ENCODE measurements at places on chromosomes 11 and 22. TPM values are rescaled to one million over a fixed set of nuclear protein-coding genes. Genes with fewer than 3 reads are reported as not detected.

- H3K27ac ChIP-seq: no peak overlapping the region
- peak; percentile 60 for DNase-seq
- no peaks in the 10 kb centered on the region for H3K36me3 ChIP-seq
- peaks cover 22% of the 10 kb centered on the region for H3K4me1 ChIP-seq
- peaks cover 39% of the 10 kb centered on the region for H3K27me3 ChIP-seq
Observed at GRCh38 chr22:44584256-44584902, 86.3 kb upstream of the RTL6 start.

DNA sequence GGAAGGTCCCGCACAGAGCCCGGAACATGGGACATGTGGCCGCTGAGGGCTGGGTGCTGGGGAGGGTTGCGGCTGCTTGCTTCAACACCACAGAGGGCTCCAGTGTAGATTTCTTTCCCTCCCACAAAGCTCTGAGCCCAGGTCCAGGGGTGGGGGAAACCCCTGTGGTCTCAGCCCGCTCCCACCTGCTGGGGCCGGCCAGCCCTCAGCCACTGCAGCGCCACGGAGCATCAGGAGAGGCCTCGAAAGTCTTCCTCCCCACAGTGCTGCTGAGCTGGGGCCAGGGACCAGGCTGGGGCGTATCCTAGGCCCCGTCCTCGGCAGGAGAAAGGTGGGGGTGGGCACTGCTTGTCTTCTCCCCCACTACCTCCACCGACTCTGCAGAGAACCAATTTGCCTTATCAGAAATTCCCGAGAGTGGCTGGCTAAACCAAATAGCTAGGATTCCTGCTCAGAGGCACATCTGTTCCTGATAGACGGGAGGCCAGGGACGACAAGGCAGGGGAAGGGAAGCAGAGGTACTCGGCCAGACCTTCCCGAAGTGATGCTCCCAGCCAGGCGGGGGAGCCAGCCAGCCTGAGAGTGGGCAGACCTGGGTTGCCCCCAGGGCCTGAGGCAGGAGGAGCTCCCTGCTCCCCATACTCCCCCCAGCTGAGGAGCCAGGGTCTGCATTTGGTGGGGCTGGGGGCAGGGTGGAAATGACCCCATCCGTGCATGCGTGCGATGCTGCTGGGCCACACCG is 18.7 kb downstream of the IGF2 start:
- no peaks in the 10 kb centered on the region for H3K4me1 ChIP-seq
- peaks cover 12% of the 10 kb centered on the region for H3K27me3 ChIP-seq
- DNase-seq: peak; percentile 68
- H3K4me3 ChIP-seq: no peak overlapping the region
- no peak overlapping the region for H3K27ac ChIP-seq
- peaks cover 8% of the 10 kb centered on the region for H3K36me3 ChIP-seq

Gene FEN1
- 44.6 TPM for total RNA-seq

DNA sequence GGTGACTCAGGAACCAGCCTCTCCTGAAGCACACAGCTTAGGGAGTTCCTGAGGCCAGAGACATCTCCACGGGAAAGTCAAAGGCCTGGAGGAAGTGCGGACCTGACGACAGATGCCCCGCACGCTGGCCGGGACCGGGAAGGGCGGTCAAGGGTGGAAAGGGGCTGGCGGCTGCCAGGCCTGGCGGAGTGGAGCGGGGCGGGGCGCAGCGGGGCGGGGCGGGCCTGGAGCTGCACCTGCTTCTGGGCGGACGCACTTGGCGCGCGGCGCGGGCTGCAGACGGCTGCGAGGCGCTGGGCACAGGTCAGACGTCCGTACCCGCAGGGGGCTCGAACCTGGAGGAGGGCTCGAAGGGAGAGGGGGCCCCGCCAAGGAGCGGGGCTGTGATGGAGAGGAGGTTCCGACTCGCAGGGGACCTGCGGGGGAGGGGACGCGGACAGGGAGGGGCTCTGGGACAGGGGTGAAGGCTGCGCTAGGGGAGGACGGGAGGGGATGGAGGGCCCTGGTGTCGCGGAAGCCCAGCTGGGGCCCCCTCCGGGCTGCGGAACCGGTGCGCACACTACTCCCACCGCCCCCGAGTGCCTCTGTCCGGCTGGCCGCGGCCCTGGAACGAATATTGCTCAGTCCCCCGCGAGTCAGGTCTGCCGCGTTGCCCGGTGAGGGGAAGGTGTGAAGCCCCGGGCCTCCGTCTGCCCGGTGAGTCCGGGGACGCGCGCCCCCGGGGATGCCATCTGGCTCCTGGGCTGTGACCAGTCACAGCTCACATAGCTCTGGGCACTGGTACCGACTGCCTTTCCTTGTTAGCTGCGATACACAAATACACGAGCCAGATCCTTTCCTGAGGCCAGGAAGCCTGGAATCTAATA is at the start of gene TMEM45B:
TMEM45B (plus strand) TSS at position 253 of the 866 bp plus-strand sequence. CDS start 36,635 bp downstream, outside the sequence.
- no peak for DNase-seq
- peak within 1 kb of the TSS; percentile 46 for H3K27ac ChIP-seq
- H3K27me3 ChIP-seq: peaks cover 77% of the 10 kb centered on the region

DNA sequence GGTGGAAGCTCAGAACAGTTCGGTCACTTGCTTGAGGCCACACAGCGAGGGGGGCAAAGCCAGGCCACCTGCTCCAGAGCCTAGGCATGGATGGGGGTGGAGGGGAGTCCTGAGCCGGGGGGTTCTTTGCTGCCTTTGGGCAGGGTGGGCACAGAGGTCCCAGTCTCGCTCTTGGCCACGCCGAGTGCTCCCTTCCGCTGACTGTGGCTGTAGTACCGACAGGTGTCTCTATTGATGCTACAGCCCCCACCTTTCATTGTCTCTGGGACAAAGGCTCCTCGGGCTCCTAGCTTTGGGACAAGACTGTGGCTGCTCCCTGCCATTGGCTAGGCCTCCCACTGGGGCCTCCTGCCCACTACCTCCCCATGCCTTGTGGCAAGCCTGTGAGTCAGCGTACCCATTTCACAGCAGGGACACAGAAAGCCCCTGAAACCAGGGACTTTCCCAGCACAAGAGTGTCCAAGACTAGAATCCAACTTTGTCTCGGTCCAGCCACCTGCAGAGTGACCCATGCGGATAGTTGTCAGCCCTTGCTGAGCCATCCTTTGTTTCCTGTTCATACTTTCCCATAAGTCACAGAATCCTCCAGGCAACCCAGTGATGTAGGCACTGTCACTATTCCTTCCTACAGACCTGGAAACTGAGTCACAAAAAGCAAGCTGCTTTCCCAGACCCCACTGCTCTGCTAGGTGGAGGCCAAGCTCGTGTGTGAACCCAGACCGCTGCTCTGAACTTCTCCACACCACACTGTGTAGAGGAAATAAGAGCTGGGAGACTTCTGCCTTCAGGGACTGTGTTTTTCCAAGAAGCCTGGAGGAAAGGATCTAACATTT is 17.2 kb downstream of the MYEOV start:
- H3K4me3 ChIP-seq: no peak overlapping the region
- H3K27ac ChIP-seq: no peak overlapping the region
- H3K36me3 ChIP-seq: no peaks in the 10 kb centered on the region
- no peak for DNase-seq

Gene BCO2
- 2.7 TPM for total RNA-seq

- no peak for DNase-seq
- H3K36me3 ChIP-seq: no peaks in the 10 kb centered on the region
- H3K27ac ChIP-seq: peak overlapping the region; percentile 14
- H3K4me1 ChIP-seq: peaks cover 12% of the 10 kb centered on the region
Observed at GRCh38 chr22:35205961-35206360, 51.3 kb upstream of the HMGXB4 start.

GRCh38 chr11:57191311-57192219 is 9.8 kb downstream of the LRRC55 start:
- H3K36me3 ChIP-seq: peaks cover 3% of the 10 kb centered on the region
- peaks cover 8% of the 10 kb centered on the region for H3K27me3 ChIP-seq
- no peak overlapping the region for H3K27ac ChIP-seq
- peaks cover under 1% of the 10 kb centered on the region for H3K4me1 ChIP-seq
- no peak for DNase-seq

GRCh38 chr11:114276077-114276476 is 20.1 kb upstream of the NNMT start:
- no peak overlapping the region for H3K4me3 ChIP-seq
- peaks cover 39% of the 10 kb centered on the region for H3K27me3 ChIP-seq
- H3K4me1 ChIP-seq: peaks cover 5% of the 10 kb centered on the region
- no peak overlapping the region for H3K27ac ChIP-seq

Gene FBXO7
- total RNA-seq: 122 TPM

- DNase-seq: no peak
- H3K36me3 ChIP-seq: peaks cover 5% of the 10 kb centered on the region
- H3K4me3 ChIP-seq: peak overlapping the region; percentile 97
- H3K27ac ChIP-seq: peak overlapping the region; percentile 100
- H3K4me1 ChIP-seq: peaks cover 32% of the 10 kb centered on the region
Observed at GRCh38 chr11:86066657-86067008, 2.3 kb downstream of the PICALM start.

Gene ESAM
- 3.6 TPM for total RNA-seq

Gene GTSE1
- 12.3 TPM for total RNA-seq

Gene DGAT2
- 5.9 TPM for total RNA-seq

GRCh38 chr11:128582496-128583366 is 4.6 kb downstream of the ETS1 start:
- H3K4me3 ChIP-seq: no peak overlapping the region
- no peak overlapping the region for H3K27ac ChIP-seq
- no peaks in the 10 kb centered on the region for H3K36me3 ChIP-seq
- peaks cover 33% of the 10 kb centered on the region for H3K4me1 ChIP-seq
- peaks cover 68% of the 10 kb centered on the region for H3K27me3 ChIP-seq

Gene HOATZ
- total RNA-seq: 0.75 TPM

Gene NFAM1
- 0.53 TPM for total RNA-seq

DNA sequence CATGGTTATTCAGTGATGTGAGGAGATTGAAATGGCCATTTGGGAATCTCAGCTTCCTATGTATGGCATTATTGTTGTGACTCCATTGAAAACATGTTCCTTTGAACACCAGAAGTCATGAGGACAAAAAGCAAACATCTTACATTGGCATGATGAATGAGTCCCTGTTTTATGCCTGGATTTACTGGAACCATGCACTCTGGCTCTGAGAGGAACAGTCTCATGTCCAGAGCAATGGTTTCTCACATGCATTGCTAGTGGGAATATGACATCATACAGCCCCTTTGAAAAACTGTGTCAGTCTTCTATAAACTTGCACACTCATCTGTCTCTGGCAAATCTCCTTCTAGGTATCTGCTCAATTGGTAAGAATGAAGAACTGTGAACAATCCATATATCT is 3.4 kb upstream of the KDM4F start:
- H3K27me3 ChIP-seq: peaks cover 13% of the 10 kb centered on the region
- no peak overlapping the region for H3K27ac ChIP-seq
- no peak overlapping the region for H3K4me3 ChIP-seq

Gene SOX6
- total RNA-seq: 8.7 TPM

Data from type B pancreatic cell (in vitro differentiated cells).